ENCODE measurements at places on chromosomes 13 and 19. TPM values are rescaled to one million over a fixed set of nuclear protein-coding genes. Genes with fewer than 3 reads are reported as not detected.

IL12RB1 gene
- 0.26 TPM for total RNA-seq

SSC5D gene
- 12.8 TPM for total RNA-seq

MARCHF2 gene
- 103 TPM for total RNA-seq

C1QTNF9 gene
- not detected for total RNA-seq

OR10H2 gene
- not detected for total RNA-seq

KIR2DL3 gene
- total RNA-seq, result not detected
